ENCODE measurements at places on chromosomes 4 and X.

DNA sequence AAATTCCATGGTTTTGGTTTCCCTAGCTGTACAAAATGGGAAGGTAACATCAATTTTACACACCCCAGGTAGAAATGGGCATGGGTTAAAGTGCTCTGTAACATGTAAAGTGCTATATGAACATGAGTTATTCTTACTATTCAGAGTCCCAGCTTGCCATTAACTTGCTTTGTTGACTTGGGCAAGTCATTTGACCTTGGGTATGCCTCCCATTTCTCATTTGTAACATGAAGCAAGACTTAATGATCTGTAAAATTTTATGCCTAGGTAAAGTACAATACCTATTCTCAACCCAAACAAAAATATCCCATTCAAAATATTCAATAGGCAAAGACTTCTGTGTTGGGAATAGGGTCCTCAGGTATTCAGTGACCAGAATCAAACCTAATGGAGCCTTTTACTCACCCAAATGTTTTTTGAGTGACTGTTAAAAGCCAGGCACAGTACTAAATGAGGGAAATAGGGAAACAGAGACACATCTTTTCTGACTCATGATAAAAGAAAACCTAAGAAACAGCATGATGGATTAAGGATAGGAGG lies 126.6 kb downstream of the SH3RF1 start:
- no peak for DNase-seq

DNA sequence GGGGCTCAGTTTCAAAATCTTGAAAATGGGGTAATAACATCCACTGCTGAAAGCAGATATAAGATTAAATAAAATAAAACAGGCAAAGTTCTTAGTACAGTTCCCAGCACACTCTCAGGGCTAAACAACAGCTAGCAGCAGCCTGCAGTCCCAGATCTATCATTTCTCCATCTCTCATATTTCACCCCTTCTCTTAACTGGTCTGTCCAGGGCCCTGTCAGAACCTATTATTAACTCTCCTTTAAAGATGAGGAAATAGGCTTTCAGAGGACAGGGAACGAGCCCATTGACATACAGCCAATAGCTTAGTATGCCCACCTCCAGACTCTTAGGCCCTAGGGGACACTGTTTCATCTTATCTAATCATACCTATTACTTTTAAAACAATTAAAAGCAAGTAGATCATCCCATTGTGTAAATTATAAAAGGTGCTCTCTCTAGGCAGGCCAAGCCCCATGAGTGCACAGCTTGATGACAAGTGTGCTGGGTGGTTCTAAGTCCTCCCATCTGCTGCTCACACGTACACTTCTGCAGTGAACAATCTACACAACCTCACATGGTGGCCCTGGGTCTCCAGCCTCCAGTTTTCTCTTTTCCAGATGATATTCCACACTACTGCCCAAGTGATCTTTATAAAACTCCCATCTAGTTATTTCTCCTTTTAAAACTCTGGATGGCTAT lies 119.0 kb downstream of the APBB2 start:
- no peak for DNase-seq

DNA sequence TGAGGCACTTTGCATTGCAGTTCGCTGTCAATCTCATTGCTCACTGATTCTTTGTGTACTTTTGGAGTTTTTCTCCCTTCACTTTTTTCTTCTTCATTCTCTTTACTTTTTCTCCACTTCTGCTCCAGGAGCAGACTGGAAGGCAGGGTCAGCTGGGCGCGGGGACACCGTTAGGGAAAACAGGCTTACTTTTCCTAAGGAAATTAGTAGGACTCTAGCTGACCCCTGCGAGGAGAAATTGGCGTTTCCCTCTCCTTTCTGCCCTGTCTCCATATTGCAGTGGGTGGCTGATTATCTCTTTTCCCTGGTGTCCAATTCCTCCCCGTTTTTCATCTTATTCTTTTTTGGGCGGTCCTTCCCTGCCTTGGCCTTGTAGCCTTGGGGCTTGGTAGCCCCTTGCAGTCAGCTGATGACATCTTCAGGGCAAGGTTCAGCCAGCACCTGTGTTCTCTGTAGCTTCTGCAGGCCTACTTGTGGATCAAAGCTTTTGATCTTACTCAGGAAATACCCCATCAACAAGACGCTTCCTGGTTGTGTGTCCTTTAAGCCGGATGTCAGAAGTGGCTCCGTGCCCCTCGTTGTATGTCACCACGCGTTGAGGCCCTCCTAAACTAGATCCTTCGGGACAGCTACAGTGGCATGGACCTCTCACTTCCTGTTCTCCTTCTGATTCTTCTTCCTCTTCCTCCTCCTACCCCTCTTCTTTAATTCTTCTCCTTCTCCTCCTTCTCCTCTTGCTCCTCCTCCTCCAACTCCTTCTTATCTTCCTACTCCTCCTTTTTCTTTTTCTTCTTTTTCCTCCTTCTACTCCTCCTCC lies 36.1 kb downstream of the NBDY start:
- DNase-seq, result no peak

DNA sequence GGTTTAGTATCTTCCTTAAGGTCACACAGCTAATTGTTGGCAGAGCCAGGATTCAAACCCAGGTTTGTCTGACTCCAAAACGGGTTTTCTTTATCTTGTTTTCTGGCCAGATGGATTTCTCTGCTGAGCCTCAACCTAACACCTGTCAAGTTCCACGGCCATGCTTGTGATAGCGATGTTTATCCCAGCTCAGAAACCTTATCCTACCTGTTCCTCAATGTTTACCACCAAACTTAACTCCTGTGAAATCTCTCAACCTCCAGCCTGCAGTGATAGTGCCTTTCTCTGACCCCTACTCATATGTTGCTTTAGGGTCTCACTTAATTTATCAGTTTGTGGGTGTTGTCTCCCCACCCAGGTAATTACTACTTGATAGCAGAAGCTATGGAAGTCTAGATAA lies 246.0 kb downstream of the DCTD start:
- no peak for DNase-seq

DNA sequence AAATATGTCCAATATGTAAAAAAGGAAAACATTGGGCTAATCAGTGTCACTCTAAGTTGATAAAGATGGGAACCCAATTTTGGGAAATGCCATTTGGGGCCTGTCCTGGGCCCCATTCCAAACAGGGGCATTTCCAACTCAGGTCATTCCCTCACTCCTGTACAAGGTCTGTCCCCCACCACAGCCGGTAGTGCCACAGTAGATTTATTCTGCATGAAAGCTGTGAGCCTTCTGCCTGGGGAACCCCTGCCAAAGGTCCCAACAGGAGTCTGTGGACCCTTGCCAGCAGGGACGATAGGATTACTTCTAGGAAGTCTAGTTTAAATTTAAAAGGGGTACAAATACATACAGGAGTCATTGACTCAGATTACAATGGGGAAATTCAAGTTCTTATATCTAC lies 317.6 kb upstream of the GNPDA2 start:
- DNase-seq, result no peak

- no peak for DNase-seq
Measured at GRCh38 chrX:118724365-118724764, 3.0 kb upstream of the IL13RA1 start.

GRCh38 chrX:134647477-134647877 lies 10.8 kb downstream of the PLAC1 start:
- no peak for DNase-seq

Data from stimulated activated CD4-positive, alpha-beta T cell treated with anti-CD3 and anti-CD28 coated beads, TNF-alpha, amount 100 ng/mL, for 4 hours (primary cell).